ENCODE measurements at places on chromosomes 16 and 17.

- DNase-seq: no peak
Measured at GRCh38 chr16:71214746-71215381, 15.7 kb downstream of the HYDIN start.

DNA sequence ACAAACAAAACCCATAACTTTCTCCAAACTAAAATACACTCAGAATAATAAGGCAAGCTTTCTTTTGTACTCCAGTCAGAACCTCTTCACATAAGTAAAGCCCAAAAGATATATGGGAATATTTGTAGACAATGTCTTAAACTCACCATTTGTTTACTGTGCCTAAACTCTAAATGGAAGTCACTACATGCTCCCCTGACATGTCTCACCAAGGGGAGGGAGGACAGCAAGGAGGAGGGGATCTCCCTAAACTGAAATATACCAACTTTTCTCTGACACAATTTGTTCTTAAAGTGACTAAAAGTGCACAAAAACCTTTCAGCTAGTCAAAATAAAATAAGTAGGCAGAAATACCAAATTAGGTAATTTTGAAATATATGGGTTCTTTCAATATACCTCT is 38.5 kb downstream of the GRB7 start:
- no peak for DNase-seq

DNA sequence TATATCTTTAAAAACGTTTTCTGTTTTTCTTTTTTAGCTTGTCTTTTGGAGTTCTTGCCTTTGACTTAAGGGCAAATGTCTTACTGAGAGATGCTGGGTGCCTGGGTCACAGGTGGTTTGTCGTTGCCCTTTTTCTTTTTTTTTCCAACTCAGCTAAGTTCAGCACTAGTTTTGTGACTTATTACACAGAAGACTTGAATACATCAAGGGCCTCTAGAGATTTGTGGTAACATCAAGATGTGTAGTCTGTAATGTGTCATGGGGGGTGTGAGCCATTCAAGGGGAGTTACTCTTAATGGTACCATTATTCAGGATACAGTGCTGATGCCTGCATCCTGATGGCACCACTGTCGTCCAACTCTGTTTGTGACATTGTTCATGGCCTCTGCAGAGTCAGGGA is 95.1 kb downstream of the PRKCA start:
- no peak for DNase-seq

- DNase-seq: no peak
Measured at GRCh38 chr17:19539040-19539399, 5.4 kb downstream of the SLC47A1 start.

DNA sequence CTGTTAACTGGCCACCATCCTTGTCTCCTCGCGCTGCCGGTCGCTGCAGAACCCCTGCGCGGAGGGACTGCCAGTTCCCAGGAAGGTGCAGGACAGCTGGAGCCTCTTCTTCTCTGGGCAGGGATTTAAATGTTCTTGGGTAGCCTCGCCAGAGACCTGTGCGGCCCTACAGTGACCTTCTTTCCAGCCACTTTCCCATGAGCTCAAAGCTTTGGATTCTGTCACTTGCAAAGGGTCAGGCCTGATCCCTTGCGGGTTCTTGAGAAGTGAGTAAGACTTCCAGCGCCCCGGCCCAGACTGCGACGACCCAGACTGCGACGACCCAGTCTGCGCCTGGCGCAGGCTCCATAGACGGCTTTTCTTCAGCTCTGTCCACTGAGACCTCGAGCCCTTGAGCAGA is 1.4 kb upstream of the SLFN5 start:
- peak; percentile 22 for DNase-seq

DNA sequence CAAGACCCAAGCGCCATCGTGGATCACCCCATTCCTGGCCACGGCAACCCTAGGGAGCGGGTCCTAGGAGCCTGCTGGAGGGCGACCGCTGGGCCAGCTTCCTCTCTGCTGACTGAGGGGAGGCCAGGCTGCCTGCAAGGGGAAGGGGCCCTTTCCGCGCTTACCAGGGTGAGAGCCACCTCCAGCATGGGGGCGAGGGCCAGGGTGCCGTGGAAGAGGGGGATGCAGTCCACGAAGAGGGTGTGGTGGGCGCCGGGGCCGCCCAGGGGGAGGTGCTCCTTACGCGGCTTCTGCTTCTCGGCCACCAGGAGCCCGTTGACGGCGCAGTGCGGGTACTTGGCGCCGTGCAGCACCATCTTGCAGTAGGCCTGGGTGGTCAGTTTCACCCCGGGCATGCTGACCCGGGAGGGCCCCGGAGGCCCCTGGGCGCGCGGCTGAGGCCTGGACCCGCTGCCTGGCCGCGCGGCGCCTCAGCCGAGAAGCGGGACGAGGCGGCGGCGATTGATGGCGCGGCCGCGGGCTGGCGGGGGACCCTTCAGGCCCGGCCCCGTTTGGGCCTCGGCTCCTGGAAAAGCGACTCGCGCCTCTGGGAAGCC is 345 bp downstream of the EMC8 start:
- peak; percentile 29 for DNase-seq

Data from naive thymus-derived CD8-positive, alpha-beta T cell (primary cell).